ENCODE measurements at places on chromosomes 5 and 9.

DNA sequence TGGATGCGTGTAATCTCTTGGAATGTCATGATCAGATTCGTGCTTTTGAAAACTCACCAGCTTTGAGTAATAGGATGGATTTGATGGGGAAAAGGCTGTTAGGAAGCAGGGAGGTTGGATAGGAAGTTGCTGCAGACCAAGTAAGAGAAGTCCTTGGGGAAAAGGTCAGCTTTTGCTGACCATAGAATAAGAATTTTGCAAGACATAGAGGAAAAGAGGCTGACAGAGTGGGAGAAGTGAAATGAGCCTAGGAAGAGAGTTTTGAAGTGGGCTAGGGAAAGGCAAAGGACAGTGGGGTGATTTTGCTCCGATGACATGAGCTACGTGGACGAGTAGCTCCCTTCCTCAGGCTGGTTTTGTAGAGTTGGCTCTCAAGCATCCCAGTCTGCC is 31.5 kb downstream of the RHOBTB3 start:
- no peak for DNase-seq

DNA sequence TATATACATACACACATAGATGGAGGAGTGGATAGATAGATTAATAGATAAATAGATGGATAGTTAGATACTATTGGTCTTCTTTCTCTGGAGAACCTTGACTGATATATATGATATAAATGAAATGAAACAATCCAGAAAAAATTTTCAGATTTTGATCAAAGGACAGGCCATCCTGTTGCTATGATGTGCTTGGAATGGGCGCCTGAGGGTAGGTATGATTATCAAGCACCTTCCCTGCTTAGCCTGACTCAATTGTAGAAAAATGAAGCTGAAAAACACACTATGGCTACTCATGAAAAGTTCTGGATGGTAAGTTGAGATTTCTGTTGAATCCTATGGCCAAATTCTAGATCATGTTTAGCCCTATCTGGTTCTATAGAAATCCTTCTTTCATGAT is 266.5 kb upstream of the KLF4 start:
- no peak for DNase-seq

GRCh38 chr5:136432705-136433104 is 67.4 kb upstream of the TRPC7 start:
- DNase-seq: no peak

DNA sequence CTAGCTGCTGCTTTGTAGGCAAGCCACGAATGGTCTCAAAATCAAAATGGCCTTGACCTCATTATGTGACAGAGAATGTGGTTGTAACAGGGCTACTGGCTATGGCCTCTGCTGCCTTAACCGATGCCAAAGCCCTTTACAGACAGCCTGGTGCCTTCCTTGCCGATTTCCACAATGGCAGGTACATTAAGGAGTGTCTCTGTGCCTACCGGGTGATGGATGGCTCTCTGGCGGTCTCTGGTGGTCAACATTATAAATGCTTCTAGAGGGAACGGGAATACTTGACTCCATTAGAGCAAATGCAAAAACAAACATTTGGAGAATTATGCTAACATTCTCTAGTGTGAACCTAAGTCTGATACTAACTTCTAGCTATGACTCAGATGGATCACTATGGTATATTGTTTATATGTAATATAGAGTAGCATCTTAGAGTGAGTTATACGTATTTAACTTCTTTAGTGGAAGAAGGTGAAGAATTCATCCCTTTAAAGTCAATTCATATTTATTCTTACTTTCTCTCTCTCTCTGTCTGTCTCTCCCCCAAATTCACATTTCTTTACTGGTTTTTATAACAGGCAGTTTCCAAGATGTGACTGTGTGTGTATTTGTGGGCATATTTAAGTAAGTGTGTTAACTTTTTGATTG is 52.5 kb downstream of the RPS23 start:
- DNase-seq: peak; percentile 78

- no peak for DNase-seq
Measured at GRCh38 chr5:81717860-81718259, 33.0 kb downstream of the SSBP2 start.

DNA sequence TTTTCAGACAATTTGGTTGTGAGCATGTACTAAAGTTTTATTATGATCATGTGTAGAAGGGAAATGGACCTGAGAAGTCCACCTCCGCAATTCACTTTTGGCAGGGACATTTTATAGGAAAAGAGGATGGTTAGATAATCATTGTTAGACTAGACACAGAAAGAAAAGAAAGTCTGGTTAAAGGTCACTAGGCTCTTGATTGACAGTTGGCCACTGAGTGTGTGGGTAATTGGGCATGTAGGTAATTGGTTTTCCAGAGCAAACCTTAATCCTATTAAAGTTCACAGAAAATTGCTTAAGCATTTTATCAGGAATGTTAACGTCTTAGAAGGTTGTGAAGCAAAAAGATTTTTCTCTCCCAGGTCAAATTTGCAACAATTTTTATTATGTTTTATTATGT is 158.5 kb upstream of the CLINT1 start:
- no peak for DNase-seq

DNA sequence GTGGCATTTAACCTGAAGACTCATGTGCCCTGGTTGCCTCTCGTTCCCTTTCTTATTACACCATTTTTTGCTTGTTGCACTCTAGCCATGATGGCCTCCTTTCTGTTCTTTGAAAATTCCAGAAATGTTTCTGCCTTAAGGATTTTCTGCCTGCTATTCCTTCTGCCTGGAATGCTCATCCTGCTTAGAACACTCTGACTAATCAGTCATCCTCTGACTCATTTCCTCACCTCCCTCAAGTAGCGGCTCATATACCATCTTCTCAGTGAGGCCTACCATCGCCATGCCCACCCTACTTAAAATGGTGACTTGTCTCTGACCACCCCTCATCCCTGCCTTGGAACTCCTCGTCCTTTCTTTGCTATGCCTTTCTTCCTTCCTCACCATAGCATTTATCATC is 68.8 kb downstream of the KIF4B start:
- DNase-seq: peak; percentile 90

- DNase-seq: no peak
Measured at GRCh38 chr5:128464596-128464995, 73.4 kb downstream of the FBN2 start.

- no peak for DNase-seq
Measured at GRCh38 chr5:60274747-60275146, 381.2 kb upstream of the PDE4D start.

DNA sequence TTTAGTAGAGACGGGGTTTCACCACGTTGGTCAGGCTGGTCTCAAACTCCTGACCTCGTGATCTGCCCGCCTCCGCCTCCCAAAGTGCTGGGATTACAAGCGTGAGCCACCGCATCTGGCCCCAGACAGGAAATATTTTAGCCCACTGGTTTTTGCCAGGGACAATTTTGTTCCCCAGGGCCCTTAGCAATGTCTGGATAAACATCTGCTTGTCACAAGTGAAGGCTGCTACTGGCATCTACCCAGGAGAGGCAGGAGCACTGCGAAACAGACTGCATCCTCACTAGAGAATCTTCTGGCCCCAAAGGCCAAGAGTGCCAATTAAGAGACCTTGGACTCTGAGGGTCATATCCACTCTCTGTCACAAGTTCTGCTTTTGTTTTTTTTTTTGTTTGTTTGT is 2.4 kb upstream of the TPRN start:
- DNase-seq: no peak

DNA sequence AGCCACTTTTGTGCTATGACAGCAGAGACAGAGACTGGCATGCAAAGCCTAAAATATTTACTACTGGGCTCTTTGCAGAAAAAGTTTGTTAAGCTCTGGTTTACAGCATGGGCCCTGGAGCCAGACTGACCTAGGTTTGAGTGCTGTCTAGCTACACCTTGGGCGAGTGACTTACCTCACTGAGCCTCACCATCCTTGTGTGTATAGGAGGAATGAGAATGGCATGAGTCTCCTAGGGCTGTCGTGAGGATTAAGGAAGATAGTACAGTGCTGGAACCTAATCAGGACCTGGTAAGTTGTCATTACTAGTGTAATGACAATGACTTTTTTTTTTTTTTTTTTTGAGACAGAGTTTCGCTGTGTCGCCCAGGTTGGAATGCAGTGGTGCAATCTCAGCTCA is 65.2 kb downstream of the MSX2 start:
- no peak for DNase-seq

GRCh38 chr9:35790385-35791296 is 750 bp upstream of the NPR2 start:
- peak; percentile 91 for DNase-seq

DNA sequence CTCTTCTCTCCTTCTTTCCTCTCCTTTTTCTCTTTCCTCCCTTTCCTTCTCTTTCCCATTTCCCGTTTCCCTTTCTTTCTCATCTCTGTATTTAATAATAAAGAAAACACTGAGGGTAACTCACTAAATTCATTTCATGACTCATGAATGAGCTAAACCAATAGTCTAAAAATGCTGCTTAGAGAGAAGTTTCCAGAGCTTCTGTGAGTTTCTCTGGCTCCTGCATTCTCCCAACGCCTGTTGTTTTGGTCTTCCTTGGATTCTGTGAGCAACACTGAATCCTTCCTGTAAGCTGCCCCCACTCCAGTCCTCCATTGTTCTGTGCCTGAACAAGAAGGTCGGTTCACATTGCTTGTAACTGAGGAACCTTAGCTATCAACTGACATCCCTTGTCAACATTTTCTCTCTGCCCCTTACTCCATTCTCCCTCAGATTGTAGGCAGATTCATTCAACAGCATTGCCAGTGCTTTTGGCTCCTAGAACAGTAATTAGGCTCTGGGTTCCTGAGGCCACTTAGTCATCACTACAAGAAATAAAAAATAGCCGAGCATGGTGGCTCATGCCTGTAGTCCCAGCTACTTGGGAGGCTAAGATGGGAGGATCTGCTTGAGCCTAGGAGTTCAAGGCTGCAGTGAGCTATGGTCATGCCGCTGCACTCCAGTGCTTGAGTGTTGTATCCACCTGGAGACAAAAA is 237.7 kb upstream of the KLF4 start:
- no peak for DNase-seq

GRCh38 chr5:93748875-93749397 is 7.5 kb upstream of the POU5F2 start:
- DNase-seq: no peak
